ENCODE measurements at places on chromosomes 6 and 20.

DNA sequence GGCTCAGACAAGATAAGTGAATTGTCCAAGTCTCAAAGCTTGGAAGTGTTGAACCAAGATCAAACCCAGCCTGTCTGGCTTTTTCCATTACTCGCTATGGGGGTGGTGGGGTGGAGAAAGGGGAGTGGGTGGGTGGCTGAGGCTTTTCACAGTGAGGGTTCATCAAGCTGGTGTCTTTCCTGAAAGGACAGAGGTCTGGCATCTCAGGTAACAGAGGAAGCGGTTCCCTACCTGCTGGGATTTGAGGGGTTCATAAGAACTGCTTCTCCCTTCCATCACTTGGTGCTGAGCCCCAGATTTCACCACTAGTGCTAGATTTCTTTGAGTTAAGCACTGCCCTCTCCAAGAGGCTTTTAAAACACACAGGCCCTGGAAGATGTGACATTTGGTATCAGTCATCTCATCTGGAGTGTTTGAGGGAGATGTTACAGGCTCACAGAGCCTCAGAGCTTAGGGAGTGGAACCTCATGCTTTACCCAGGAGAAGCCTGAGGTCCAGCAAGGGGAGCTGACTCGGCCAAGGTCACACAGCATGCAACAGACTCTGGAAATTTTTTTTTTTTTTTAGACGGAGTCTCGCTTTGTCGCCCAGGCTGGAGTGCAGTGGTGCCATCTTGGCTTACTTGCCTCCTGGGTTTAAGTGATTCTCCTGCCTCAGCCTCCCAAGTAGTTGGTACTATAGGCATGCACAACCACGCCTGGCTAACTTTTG, 6.0 kb upstream of the VEGFA start:
- DNase-seq = no peak

DNA sequence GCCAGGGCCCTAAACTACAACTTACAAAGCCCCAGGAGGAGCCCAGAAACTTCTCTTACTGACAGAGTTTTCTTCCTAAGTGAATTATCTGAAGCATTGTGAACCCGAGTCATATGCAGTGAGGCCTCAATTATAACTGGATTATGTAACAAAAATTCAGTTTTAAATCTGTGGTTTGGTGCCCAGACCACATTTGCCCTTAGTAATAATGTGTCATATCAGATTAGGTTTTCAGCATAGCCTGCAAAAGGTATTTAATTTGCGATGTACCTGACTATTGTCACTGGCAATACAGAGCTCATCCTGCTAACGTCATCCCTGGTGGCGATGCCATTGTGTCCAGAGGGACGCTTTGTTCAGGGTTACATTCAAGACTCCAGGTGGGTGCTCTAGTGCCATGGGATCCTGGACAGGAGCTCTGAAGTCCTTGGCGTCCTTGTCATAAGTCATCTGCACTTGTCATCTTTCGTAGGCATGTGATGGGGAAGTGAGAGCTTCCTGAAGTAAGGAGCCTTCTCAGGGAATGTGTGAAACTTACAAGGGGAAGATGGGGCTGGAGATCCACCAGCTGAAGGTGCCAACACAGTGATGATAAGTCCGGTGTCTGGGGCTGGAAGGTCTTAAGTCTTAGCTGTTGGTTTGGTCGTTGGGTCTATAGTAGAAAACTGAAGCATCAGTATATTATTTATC, 65.1 kb downstream of the HIVEP1 start:
- DNase-seq = no peak

GRCh38 chr6:3193102-3193849, 34.2 kb downstream of the TUBB2B start:
- DNase-seq = no peak

DNA sequence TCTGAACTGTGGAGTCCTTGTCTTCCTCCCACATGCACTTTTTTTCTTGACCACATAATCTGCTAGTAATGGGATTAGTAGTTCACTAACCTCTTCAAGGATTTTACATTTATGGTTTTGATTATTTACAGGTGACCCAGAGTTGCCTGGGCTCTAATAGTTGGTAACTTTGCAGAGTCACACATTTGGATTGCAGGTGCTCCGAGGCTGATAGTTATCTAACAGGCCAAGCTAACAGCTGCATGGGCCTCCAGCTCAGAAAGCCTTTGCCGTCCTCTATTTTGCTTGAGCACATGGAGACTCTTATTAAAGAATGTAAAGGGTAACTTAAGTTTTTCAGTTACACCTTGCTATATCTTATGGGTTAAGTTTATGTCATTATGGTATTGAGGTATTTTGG, 95.4 kb downstream of the ANKS1A start:
- DNase-seq = no peak

DNA sequence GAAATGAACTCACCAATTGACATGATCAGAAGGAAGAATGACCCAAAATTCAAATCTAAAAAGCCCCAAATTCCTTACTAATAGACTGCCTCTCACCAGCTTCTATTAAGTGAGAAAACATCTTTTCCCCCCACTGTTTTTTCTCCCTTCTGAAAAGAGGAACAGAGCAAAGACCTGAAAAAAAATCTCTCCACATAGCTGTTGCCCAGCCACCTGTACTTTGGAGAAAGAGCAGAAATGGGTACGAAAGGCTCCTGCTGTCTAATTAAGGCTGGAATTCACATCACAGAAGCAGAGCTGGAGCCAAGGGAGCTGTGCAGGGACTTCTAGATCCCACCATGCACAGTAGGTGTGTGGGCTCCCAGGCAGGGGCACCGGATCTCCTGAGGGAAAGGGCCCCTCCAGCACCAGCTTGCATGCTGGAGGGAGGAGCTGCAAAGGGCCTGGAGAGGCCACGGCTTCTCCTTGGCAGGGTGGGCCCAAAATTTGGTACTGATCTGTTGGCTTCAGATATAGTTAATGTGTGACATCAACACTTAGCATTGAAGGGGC, 73.2 kb upstream of the DUSP22 start:
- DNase-seq = no peak

- DNase-seq = no peak
These were observed 61.1 kb downstream of the TBC1D7 start for GRCh38 chr6:13267142-13267651.

DNA sequence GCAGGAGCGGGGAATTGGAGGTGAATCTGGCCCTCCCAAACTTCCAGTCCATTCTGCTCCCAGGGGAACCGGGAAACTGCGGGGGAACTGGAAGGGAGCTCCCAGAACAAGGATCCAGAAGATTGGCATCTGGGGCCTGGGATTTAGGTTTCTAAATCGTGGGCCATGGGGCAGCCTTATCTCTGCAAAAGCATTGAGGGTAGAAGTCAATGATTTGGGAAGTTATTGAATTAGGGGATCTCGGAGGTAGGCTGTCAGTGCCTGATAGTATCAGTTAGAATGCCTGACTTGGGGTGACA, 45.1 kb downstream of the HNF4A start:
- DNase-seq = no peak

GRCh38 chr20:62800314-62801259, 4.0 kb upstream of the OGFR start:
- no peak for DNase-seq
